ENCODE measurements at places on chromosomes 5 and 9.

DNA sequence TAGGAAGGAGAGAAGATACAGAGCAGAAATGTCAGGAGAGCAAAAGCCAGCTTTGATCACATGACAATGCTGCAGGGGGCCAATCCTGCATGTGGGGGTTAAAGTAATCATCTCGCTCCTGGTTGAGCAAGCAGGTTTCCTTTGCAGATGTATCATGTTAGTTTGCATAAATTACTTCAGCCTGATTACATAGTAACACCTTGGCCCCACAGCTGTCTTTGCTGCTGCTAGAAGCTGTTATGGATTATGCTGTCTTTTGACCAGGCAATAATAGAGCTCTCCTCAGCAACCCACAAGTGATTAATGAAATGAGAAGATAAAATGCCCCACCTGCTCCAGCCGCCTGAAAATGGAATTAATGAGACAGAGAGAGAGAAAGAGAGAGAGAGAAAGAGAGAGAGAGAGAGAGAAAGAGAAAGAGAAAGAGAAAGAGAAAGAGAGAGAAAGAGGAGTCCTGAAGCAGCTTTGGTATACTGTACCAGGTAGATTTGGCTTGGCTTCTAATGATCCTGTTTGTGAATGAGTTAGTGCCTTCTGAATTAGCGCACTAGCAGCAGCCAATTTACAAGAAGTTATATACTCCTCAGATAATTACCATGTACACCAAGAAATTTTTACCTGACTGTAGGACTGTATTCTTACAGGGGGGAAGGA lies 174.3 kb upstream of the RORB start:
- no peak for DNase-seq

DNA sequence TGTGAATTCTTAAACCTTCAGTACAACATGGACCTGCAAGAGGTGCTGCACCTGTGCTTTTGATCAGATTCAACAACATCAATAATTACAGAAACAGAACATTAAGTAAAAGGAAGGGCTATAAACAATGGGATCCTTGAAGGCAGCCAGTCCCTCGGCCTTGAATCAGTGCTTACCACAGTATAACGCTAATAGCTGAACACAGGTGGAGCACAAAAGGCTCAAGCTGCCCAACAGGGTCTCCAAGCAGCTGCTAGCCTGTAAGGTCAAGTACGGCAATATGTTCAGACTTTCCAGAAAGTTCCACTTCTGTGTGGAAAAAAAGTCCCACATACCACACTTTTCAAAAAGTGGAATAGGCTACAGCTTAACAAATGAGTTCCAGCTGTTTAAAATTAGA lies 61.9 kb upstream of the ITGA1 start:
- DNase-seq = no peak

DNA sequence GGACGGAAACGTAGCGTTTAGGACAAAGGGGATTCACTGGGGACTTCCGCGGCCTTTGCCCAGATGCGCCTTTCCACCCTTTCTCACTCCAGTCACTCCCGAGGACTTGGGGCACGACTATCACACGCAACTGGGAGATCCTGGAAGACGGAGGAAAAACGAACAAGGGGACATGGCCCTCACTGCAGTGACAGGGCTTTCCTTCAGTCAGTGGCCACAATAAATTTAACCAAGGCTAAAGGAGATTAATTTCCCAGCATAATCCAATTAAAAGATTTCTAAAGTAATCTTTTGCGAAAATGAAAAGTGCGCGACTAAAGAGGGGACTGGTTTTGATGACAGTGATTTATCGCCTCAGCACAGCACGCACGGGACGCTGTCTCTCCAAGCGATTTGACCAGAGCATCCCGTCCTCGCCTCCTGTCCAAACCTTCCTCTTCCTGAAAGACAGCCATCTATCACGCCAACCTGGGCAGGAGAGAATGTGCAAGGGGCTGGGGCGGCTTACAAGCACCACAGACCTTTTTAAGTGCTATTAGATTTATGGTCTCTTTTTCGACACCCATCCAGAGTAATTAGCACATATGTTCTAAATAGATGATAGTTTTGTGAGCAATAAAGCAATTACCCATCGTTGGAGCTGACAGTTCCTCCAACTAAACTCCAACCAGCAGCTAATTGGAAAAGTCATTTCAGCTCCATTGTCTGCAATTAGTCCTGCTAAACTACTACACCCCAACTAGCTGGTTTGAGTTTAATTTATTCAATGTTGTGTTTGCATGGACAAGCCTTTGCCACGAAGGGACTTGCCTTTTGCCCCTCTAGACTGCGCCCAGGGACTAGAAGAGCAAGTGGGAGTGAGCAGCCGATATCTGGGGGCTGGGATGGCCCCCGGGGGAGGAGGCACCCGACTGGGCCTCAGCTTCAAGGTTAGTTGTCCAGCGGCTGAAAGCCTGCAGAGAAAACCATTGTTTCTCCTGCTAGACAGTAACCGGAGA lies 7.4 kb downstream of the NR2F1-AS1 start:
- no peak for DNase-seq

GRCh38 chr5:63686938-63687337 lies 275.3 kb downstream of the HTR1A start:
- no peak for DNase-seq
